ENCODE measurements at places on chromosomes 6 and 20. TPM values are rescaled to one million over a fixed set of nuclear protein-coding genes. Genes with fewer than 3 reads are reported as not detected.

DNA sequence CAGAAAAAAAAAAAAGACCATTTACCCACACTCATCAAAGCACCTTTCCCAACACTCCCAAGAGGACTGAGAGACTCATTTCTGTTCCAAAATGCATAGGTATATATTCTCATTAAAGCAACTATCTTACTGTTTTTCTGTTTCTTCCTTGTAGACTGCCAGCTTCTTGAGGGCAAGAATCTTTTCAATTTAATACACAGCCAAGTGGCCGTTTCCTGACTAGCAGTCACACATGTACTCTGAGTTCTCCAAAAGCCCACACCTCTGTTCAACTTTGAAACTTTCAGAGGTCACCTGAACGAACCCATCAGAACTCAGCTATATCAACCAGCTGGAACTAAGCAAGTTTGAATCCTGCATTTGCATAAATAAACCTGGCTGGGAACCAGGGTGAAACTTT lies 92.7 kb downstream of the DTNBP1 start:
- no peak for DNase-seq

DNA sequence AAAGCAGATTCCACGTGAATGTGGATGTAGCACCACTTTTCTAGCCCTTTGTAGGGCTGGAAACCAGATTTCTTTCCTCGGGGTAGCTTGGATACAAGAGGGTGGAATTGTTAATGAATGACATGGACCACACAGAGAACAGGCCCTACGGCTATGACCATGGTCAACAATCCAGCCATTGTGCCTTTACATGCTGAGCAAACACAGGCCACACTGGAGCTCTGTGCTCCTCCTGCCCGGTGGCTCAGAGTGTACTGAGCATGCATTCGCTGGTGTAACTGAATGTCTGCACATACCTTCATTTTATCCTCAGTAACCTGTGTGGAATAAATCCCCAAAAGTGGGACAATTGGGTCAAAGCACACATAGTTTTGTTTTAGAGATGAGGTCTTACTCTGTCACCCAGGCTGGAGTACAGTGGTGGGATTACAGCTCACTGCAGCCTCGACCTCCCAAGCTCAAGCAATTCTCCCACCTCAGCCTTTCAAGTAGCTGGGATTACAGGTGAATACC lies 32.8 kb downstream of the LRP11 start:
- no peak for DNase-seq

GRCh38 chr20:16528078-16528477 lies 45.2 kb downstream of the KIF16B start:
- no peak for DNase-seq

- no peak for DNase-seq
Measured at GRCh38 chr20:54566031-54566688, 90.8 kb downstream of the DOK5 start.

DNA sequence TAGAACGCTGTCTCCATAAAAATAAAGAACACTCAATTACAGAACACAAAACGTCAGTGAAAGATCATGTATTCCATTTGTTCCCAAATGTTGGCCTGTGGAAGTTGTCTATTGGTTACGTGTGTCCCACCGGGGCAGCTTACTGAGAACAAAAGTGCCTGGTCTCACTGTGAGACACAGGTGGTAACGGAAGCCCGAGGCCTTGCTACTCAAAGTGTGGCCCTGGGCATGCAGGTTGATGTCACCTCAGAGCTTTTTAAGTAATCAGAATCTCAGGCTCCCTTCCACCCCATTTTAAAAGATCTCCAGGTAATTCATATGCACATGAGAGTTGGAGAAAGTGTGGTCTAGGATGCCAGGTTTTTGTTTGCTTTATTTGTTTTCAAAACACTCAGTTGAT lies 422.5 kb upstream of the OPRM1 start:
- no peak for DNase-seq

- DNase-seq: no peak
Measured at GRCh38 chr6:165872311-165872710, 209.3 kb upstream of the PDE10A start.

Gene SOBP
- total RNA-seq: 9.8 TPM

Gene NECAB3
- 23.5 TPM for total RNA-seq

Gene MRPS18B
- total RNA-seq: 23.3 TPM

All from chondrocyte (in vitro differentiated cells).